ENCODE measurements at places on chromosomes 1 and 21.

GRCh38 chr1:156664767-156665411 is 12.3 kb downstream of the NES start:
- DNase-seq = peak; percentile 16

DNA sequence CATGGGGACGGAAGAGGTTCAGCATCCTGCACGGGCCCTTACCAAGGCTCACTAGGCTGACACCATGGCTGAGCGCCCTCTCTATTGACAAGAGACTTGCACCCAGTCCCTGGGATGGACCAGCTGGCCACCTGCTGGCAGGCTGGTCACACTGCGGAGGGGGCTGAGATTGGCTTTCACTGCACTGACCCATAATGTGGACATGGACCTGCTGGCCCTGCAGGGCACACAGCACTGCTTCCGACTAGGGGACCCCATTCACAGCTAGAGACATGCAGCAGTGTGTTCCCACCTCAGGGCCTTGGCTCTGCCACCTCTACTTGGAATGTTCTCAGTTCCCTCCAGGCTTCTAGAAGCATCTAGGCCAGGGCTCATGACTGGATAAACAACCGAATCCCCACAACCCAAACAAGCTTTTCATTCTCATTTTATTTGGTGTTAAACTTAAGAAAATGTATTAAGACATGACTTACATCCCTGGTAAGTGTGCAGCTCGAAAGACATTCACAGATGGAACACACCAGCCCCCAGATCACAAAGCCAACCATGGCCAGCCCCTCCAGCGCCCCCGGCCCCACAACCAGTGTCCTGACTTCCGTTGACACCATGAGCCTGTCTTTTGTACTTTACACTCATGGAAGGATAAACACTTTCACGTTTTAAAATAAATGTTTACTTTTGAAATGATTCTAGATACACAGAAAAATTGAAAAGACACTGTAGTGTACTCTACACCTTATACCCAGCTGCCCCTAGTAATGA is 9.3 kb upstream of the SRARP start:
- DNase-seq = peak; percentile 53

DNA sequence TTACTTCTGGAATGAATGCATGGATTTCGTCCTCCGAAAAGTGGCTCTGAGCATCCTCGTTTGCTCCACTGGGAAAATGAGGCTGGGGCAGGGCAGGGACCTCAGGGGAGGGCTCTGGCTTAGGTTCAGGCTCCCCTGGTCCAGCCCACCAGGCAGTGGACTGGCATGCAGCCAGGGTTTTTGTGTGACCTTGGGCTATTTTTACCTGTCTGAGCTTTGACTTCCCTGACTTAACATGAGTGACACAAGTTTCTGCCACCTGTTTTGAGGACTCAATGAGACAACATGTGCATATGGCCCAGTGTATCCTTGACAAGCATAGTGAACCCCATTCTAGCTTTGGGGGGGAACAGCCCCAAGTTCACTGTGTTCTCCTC is 32.6 kb upstream of the EDN2 start:
- no peak for DNase-seq

- DNase-seq = no peak
Observed at GRCh38 chr21:39681257-39681656, 63.7 kb upstream of the IGSF5 start.

DNA sequence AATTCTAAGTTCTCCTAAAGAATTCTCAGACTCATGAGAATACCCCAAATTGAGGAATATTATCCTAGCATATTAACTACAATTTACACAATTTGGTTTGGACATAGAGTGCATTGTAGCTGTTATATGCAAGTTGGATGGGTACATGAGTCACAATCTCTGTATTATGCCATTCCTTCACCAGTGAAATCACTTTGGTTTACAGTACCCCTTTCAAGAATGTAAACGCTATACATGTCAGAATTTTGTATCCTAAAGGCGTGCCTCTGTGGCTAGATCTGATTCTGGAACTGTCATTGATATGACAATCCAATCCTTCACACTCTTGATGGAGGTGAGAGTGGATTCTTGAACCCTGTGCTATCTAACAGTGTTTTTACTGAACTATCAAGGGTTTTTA is 6.7 kb upstream of the IL10RB start:
- no peak for DNase-seq

GRCh38 chr1:246921481-246921880 is 10.3 kb downstream of the AHCTF1 start:
- no peak for DNase-seq

- no peak for DNase-seq
Observed at GRCh38 chr1:193456811-193457280, 270.4 kb upstream of the B3GALT2 start.

GRCh38 chr1:154951901-154952657 is 3.8 kb downstream of the PBXIP1 start:
- DNase-seq = peak; percentile 61

GRCh38 chr1:47660622-47661021 is 222.8 kb downstream of the FOXD2 start:
- no peak for DNase-seq

- peak; percentile 18 for DNase-seq
Observed at GRCh38 chr1:85047472-85048295, 616 bp downstream of the MCOLN3 start.

DNA sequence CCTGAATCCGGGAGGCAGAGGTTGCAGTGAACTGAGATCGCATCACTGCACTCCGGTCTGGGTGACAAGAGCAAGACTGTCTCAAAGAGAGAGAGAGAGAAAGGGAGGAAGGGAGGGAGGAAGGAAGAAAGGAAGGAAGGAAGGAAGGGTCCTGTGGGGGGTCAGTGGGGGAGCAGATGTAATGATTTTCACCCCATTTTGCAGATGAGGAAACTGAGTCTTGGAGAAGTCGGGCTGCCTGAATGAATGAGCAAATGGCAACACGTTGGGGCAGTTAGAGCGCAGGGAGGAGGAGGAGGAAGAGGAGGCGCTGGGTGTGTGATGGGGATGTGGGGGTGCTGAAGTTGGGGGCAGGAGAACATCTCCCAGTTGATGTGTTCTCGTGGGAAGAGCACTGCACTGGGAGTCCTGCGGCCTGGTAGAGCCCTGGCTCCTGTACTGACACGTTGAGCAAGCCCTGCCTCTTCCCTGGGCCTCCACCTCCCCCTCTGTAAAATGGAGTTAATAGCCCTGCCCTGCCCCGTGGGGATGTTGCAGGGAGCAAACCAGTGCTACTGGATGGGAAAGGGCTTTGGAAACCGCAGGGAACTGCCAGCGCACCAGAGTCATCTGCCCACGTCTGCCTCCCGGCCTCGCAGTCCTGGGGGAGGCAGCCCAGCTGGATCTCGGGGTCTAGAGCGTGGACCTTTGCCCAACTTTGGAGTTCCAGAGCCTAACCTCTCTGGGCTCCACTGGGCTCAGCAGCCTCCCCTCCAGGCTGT is 103.2 kb upstream of the CASZ1 start:
- DNase-seq = no peak

GRCh38 chr21:45538381-45539045 is 3.7 kb downstream of the SLC19A1 start:
- DNase-seq = no peak

DNA sequence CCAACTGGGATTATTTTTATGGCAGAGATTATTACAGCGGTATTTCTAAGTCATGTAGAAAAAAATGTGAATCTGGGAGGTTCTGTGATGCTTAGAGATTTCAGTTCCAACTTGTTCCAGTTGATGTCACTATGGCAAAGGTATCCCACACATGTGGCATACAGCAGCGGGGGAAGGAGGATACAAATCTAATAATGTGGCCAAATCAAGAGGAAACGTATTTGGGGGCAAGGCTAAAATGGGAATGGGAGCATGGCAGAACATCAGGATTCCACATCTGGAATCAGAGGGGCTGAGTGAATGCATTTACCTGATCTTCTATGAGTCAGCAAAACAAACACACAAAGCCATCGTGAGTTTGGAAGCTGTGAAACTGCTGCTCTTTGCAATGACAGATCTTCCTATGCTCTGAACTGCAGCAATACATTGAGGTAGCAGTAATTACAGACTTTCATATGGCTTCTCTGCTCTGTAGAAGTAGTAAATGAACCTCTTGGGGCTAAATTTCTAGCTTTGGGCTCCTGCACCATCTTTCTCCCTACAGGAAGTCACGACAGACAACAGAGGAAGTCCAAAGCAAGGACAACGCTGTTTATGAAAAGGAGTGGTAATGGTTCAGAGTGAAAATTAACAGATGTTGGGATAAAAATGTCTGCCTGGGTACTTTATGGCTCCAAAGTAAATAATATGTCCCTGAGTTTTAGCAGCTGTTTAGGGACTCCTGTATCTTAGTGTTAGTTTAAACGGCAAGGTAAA is 55.5 kb downstream of the GABPA start:
- DNase-seq = no peak

- no peak for DNase-seq
Observed at GRCh38 chr1:213598263-213598662, 389.5 kb upstream of the PROX1 start.

- no peak for DNase-seq
Observed at GRCh38 chr1:40105028-40105427, 8.0 kb upstream of the PPT1 start.

- DNase-seq = no peak
Observed at GRCh38 chr1:116760996-116761665, 6.9 kb downstream of the CD2 start.

DNA sequence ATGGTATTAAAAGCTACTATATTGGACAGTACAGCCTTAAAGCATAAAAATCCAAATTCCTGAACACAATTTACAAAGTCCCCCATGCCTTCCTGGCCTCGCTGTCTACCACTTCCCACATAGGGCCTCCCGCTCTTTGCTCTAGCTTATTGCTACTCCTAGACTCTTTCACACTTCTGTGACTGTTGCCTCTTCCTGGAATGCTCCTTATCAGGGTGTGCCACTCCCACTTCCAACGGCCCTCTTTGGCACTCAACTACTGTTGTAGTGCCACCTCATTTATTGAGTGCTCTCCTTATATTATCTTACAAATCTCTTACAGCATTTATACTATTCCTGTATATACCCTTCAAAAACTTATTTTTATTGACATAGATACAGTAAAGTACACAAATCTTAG is 4.8 kb downstream of the SARS1 start:
- DNase-seq = no peak

- no peak for DNase-seq
Observed at GRCh38 chr1:86502721-86503405, 34.1 kb downstream of the CLCA1 start.

GRCh38 chr1:243742819-243743218 is 107.2 kb downstream of the AKT3 start:
- no peak for DNase-seq

- DNase-seq = no peak
Observed at GRCh38 chr1:92240034-92240433, 22.3 kb downstream of the C1orf146 start.

DNA sequence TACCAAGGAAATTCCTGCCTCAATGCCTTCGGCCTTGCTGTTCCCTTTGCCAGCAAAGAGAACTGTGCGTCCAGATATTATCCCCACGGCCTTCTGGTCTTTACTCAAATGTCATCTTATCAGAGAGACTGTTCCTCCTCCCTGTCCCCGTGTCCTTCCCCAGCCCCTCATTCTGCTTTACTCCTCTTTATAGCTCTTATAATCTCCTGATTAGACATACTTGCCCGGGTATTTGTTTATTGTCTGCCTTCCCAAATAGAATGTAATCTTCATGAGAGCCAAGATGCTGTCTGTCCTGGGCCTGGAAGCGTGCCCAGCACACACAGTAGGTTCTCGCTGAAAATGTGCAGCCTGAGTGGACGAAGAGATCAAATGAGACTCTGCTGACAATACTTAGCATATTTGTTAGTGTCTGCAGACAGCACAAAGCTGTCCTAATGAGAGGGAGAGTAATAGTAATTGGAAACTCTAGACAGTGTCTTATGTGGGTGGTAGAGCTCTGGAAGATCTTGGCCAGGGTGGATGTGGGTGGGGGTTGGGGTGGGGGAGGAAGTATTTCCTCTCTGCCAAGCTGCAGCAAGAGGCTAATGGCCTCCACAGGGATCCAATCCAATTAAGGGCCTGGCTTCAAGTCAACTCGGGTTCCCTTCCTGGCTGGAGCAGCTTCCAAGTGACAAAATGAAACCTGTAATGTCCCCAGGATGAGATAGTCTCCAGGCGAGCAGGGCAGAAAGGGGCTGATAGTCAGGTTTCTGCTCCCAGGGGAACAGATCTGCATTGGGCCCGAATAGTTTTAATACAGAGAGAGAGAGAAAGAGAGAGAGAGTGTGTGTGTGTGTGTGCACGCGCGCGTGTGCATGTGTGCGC is 9.5 kb upstream of the CLIC4 start:
- no peak for DNase-seq
